Activated CD4-positive, CD25-positive, alpha-beta regulatory T cell (primary cell): ENCODE measurements at places on chromosomes 5 and 9.

DNA sequence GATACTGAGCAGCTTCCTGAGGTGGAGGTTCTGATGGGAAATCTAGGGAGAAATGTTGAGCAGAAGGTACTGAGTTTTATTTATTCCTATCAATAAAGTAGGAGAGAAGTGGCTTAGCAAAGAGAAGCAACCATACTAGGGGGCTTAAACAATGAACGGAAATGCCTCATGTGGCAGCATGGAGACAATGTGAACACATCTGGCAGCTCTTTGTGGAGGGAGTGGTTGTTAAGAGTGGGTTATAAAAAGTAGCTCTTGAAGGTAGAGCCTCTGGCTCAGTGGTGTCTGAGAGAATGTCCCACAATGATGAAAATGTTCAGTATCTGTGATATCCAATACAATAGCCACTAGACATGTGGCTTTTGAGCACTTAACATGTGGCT, 52.7 kb upstream of the EQTN start:
- no peak for DNase-seq

DNA sequence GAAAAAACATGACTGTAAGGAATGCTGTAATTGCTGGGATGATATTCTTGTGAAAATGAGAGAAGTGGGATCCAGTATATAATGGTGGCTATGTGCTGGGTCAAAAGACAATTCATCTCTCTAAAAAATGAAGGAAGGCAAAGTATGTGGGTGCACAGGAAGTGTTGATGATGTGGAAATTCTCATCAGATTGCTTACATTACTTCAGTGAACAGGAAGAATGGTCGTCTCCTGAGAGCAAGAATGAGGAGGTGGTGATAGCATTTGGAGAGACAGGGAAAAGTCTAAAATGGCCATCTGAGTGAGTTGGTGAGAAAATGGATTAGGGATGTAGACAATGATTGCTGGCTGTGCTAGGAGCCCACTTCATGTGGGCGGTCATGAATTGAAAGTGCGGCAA, 253.5 kb upstream of the NREP start:
- DNase-seq: no peak

- no peak for DNase-seq
Measured at GRCh38 chr9:69036799-69037198, 1.2 kb downstream of the FXN start.

GRCh38 chr5:154262342-154262741, 71.8 kb downstream of the GALNT10 start:
- DNase-seq: no peak

DNA sequence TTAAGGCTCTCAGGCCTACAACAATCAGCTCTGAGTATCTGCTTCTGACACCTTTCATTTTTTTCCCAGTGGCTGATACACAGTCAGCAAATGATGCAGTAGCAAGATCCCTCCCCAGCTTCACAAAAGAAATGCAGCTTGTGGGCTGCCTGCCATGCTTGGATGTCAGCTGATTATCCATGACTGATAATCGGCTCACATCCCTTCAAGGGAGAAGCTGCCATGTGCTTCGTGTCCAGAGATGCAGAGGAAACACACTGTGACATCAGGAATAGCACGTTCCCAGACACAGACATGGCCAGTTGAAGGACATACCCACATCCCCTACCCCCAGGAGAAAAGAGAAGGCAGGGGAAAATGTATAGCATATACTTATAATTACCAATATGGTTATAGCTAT, 27.9 kb downstream of the TMEM215 start:
- DNase-seq: no peak

DNA sequence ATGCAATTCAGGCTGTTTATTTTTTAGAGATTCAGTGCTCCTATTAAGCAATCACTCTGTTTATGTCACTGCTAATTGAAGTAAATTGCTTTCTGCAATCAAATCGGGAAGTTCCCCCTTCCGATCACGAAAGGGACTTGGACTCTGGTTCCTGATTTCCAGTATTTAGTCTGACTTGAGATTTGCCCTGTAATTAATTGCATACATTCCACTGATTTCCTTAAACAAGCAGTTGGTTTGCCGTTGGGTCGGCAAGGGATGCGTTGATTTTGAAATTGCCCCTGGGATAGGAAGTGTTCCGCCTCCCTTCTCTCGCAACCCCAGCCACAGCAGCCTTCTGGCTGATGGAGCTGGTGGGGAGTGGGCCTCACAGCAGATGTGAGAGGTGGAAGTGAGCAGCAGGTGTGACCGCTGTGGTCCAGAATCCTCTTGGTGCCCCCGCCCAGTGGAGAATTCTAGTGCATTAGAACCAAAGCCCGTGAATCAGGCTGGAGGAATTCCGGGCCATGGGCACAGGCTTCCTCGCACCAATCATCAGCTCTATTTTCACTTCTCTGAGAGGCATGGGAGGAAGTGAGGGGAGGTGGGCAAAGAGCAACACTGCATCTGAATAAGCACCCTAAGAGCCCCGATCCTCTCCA, 102.5 kb downstream of the SPRY4 start:
- no peak for DNase-seq
